ENCODE measurements at places on chromosomes 12 and 14. TPM values are rescaled to one million over a fixed set of nuclear protein-coding genes. Genes with fewer than 3 reads are reported as not detected.

DNA sequence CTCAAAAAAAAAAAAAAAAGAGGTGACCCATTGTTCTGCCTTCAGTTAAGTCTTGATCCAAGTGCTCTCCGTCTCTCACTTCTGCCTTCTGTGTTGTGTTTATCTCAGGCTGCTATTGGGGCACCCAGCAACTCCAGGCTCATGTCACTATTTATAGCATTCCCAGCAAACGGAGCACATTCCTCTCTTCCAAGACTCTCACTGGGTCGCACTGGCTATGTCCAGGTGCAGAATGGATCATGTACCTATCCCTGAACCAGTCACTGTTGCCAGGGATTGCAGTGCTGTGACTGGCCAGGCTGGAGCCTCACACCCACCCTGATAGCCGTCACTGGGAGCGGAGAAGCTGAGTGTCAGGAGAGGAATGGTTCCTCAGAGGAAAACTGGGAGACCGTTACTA, 31.2 kb downstream of the RHOF start:
- H3K4me3 ChIP-seq, result no peak overlapping the region
- no peak overlapping the region for H3K27ac ChIP-seq
- no peaks in the 10 kb centered on the region for H3K27me3 ChIP-seq
- no peaks in the 10 kb centered on the region for H3K36me3 ChIP-seq
- no peak for DNase-seq

DNA sequence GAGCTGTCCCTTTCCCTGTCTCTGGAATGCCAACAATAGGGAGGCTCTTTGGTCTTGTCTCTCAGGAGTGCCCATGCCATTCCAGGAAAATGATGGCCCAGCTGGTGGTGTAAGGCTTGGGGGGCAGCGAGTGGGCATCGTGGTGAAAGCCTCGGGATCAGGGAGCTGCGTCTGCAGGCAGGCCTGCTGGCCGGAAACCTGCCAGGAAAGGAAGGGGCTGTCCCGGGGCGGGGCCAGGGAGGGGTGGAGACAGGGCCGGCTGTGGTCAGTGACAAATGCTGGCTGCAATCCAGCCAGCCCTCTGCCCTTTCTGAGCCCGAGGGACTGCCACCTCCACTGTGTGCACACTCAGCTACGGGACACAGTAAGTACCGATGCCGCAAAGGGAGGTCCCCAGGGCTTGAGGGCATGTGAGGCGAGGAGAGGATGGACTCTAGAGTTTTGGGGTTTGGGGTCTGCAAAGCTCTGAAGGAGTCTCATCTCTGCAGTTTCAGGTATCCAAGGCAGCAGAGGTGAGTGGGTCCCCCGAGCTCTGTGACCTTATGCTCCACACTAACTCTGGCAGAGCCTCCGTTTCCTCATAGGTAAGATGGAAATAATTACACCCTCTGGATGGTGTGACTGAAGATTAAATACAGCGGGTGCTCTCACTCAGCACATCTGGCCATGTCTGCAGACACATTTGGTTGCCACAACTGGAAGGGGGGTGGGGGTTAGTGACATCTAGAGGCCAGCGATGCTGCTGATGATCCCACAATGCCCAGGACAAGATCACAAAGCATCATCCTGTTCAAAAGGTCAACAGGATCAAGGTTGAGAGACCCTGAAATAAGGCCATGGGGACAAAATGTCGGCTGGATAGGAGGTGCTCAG, at the start of gene SERPINA5:
TSS of gene SERPINA5 (plus strand) at position 300 of the 873 bp plus-strand sequence. CDS start 5,937 bp downstream, outside the sequence.
- no peaks in the 10 kb centered on the region for H3K4me1 ChIP-seq
- no peak within 1 kb of the TSS for H3K4me3 ChIP-seq
- DNase-seq, result no peak
- no peak within 1 kb of the TSS for H3K27ac ChIP-seq
- no peaks in the 10 kb centered on the region for H3K27me3 ChIP-seq
- no peaks in the 10 kb centered on the region for H3K36me3 ChIP-seq

GRCh38 chr12:52033446-52034140, 17.6 kb upstream of the NR4A1 start:
- H3K27ac ChIP-seq, result peak overlapping the region; percentile 98
- DNase-seq, result no peak

DNA sequence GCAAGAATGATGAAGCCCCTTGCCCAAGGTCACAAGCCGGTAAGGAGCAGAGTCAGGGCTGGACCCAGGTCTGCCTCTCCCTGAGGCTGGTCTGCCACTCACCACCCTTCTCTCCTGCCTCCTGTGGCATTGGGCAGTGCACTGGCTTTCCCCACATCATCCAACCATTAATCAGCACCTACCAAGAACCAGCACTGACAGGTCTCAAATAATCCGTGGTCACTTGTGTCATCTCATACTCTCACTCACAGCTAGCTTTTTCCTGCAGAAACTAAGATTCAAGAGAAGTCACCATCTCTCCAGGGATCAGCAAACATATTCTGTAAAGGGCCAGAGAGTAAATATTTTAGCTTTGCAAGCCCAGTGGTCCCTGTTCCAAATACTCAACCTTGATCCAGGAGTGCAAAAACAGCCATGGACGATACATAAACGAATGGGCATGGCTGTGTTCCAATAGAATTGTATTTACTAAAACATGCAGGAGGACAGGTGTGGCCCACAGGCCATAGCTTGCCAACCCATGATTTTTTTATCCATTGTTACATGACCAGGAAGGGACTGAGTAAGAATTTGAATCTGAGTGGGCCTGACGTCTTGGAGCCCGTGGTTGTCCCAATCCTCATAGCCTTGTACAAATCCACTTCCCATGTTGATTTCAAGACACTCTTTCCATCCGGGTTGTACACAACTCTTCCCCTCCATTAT, 374.2 kb downstream of the BCL11B start:
- H3K27me3 ChIP-seq, result no peaks in the 10 kb centered on the region
- no peak overlapping the region for H3K4me3 ChIP-seq
- H3K36me3 ChIP-seq, result no peaks in the 10 kb centered on the region
- H3K4me1 ChIP-seq, result no peaks in the 10 kb centered on the region

DNA sequence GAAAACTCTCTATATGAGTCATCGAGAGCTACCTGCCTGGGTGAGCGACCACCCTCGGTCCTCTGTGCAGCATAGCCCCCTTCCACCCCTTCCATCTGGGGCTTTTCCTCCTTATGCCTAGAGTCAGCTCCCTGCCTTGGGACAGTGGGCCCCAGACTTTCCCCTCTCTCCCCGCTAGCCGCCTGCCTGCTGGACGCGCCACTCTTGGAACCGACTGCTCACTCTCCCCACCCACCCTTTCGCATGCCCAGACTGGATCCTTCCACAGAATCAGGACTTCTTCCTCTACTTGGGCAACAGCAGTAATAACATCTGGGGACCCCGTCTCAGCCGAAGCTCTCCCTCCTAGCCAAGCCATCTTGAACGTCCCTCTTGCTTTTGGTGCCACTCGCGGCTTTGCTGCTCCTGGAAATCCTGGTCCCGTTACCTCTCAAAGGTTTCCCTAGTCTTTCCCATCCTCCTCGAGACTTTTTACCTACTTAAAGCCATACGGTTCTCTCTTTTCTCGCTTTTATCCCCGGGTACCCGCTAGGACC, 671 bp downstream of the ESYT1 start:
- peak overlapping the region; percentile 83 for H3K27ac ChIP-seq
- H3K4me3 ChIP-seq, result peak overlapping the region; percentile 80
- DNase-seq, result no peak
- H3K36me3 ChIP-seq, result peaks cover 25% of the 10 kb centered on the region
- H3K27me3 ChIP-seq, result no peaks in the 10 kb centered on the region

- no peak overlapping the region for H3K4me3 ChIP-seq
- no peak for DNase-seq
- H3K4me1 ChIP-seq, result no peaks in the 10 kb centered on the region
- H3K27me3 ChIP-seq, result no peaks in the 10 kb centered on the region
- no peaks in the 10 kb centered on the region for H3K36me3 ChIP-seq
Observed at GRCh38 chr12:76226397-76226796, 121.8 kb downstream of the BBS10 start.

DNA sequence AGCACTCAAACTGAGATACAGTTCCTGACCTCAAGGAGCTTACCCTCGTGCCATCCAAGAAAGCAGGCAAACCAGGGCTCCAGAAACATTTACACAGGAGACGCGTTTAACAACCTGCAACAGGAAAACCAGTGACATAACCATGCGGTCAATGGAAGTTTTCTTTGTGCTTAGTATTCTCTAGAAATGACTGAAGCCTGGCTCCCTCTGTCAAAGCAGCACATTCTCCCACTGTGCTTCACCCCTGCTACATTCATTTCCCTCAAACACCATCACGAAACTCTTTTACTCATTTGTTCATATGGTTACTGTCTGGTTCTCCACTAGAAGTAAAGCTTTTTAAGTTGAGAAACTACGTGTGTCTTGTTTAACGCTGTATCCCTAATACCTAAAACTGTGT, 161.3 kb upstream of the CCND2 start:
- no peaks in the 10 kb centered on the region for H3K36me3 ChIP-seq
- peaks cover 12% of the 10 kb centered on the region for H3K4me1 ChIP-seq
- no peak overlapping the region for H3K27ac ChIP-seq
- H3K27me3 ChIP-seq, result no peaks in the 10 kb centered on the region
- no peak overlapping the region for H3K4me3 ChIP-seq

DNA sequence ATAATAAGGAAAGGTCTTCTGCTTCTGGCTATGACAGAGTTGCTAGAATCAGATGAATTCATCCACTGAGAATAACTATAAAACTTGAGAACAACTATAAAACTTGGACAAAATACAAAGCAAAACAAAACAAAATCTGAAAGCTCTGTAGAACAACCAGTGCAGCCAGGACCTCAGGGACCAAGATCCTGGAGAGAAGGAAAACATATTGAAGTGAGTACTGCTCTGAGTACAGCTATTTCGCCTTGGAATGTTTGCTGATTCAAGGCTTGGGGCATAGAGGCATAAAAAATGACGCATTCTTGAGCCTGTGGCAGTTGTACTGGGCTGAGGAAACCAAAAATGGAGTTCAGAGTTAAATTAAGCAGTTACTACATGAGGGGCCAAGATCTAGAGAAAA, 21.7 kb downstream of the FOXA1 start:
- DNase-seq, result no peak

DNA sequence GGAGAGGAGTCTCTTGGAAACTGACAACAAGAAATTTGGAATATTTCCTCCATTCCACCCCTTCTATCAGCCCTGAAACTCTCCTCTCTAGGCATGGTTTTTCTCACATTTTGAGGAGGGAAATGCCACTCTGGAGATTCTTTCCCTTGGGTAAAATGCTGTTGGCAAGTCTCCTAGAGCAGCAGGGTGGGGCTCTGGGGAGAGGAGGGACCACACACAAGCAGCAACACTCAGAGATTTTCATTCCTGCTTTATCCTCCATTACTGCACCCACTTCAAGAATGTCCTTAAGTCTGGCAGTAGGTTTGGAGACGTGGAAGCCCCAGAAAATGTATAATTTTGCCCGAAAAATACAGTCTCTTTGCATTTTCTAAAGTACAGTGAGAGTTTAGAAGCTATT, 130.8 kb upstream of the FLRT2 start:
- H3K4me1 ChIP-seq, result peaks cover 11% of the 10 kb centered on the region
- DNase-seq, result no peak
- no peaks in the 10 kb centered on the region for H3K36me3 ChIP-seq
- H3K4me3 ChIP-seq, result no peak overlapping the region

DNA sequence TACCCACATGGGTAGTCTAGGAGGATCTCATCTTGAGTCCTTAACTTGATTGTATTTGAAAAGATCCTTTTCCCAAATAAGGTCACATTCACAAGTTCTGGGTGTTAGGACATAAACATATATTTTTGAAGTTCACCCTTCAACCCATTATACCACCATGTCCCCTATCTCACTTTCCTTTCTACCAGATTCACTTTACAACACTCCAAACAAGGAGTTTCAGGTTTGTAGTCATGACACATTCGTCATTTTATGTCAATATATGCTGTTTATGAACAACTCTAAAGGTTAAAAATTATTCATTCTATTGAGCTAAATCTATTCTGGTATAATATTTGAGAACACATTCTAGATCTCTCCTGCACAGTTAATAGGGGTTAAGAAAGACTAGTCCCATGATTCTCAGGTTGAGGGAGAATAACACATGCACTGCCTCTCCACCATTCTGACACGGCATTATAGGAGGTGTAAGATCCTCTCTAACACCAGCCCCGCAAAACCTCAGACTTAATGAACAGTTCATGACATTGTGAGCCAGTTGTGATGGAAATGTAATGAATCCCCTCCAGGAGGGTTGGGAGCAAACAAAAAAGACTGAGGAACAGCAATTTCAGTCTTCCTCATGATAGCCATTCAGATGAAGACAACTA, 72.0 kb upstream of the PSMA6 start:
- H3K36me3 ChIP-seq, result no peaks in the 10 kb centered on the region
- H3K27me3 ChIP-seq, result no peaks in the 10 kb centered on the region
- no peak for DNase-seq
- no peak overlapping the region for H3K27ac ChIP-seq
- H3K4me3 ChIP-seq, result no peak overlapping the region

- no peaks in the 10 kb centered on the region for H3K36me3 ChIP-seq
- no peak overlapping the region for H3K27ac ChIP-seq
- H3K4me1 ChIP-seq, result no peaks in the 10 kb centered on the region
- H3K4me3 ChIP-seq, result no peak overlapping the region
- no peaks in the 10 kb centered on the region for H3K27me3 ChIP-seq
- no peak for DNase-seq
Observed at GRCh38 chr12:19620222-19620621, 180.9 kb downstream of the AEBP2 start.

GRCh38 chr12:104263580-104264358, 39.8 kb upstream of the EID3 start:
- no peak overlapping the region for H3K4me3 ChIP-seq
- no peak for DNase-seq
- no peaks in the 10 kb centered on the region for H3K36me3 ChIP-seq
- no peaks in the 10 kb centered on the region for H3K4me1 ChIP-seq
- H3K27ac ChIP-seq, result no peak overlapping the region

GRCh38 chr12:7303230-7303629, 642 bp upstream of the ACSM4 start:
- no peaks in the 10 kb centered on the region for H3K27me3 ChIP-seq
- DNase-seq, result no peak
- H3K36me3 ChIP-seq, result no peaks in the 10 kb centered on the region
- H3K4me1 ChIP-seq, result no peaks in the 10 kb centered on the region
- no peak overlapping the region for H3K4me3 ChIP-seq
- H3K27ac ChIP-seq, result no peak overlapping the region

DNA sequence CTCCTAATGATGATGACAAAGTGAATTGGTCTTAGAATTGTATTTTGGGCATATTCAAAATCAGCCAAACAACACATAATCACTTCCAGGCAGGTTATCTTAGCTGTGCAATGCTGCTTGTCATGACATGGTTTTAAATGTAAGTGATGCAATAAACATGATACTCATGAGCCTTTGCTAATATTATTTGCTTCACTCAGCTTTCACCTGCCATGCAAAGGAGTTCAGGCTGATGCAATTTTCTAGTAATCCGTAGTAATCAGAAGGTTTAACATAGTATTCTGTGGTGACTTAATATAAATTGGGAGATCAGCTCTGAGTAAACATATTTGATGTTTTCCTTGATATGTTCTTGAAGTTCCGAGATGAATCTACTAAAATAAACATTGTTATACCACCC, 29.1 kb downstream of the TMEM260 start:
- H3K27ac ChIP-seq, result no peak overlapping the region
- H3K4me3 ChIP-seq, result no peak overlapping the region
- DNase-seq, result no peak
- H3K36me3 ChIP-seq, result peaks cover 8% of the 10 kb centered on the region

GRCh38 chr12:89833337-89834252, 125.0 kb upstream of the ATP2B1 start:
- no peaks in the 10 kb centered on the region for H3K4me1 ChIP-seq
- no peaks in the 10 kb centered on the region for H3K27me3 ChIP-seq
- H3K36me3 ChIP-seq, result no peaks in the 10 kb centered on the region
- no peak for DNase-seq
- H3K4me3 ChIP-seq, result no peak overlapping the region

The FRS2 gene
- 29.8 TPM for total RNA-seq

The CINP gene
- total RNA-seq, result 32.5 TPM

The CCDC88C gene
- 3.7 TPM for total RNA-seq

The SLC4A8 gene
- total RNA-seq, result 2.8 TPM

The LTBR gene
- total RNA-seq, result 217 TPM

The IGF1 gene
- total RNA-seq, result 44.0 TPM

The FITM1 gene
- not detected for total RNA-seq
